Stimulated activated CD4-positive, alpha-beta T cell treated with anti-CD3 and anti-CD28 coated beads, Interleukin-4, amount 100 ng/mL, for 4 hours (primary cell): ENCODE measurements at places on chromosomes 2 and 18.

DNA sequence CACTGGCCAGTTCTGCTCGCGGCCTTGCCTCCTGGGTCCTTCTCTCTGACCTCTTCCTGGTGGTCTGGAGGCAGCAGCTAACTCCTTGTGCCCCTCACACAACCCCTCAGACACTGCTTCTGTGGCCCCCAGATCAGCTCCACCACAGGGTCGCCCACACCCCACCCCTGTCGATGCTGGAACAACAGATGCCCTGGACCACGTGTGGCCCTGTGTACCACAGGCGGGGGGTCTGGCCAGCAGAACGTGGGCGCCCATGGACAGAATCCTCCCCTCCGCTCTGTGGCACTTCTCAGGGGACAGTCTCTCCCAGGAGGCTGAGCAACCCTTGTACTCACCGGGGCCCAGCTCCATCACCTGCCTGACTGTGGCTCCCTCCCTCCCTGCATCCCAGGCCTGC lies 245.6 kb downstream of the NDUFA10 start:
- no peak for DNase-seq

GRCh38 chr2:113276761-113277425 lies 1.8 kb downstream of the PAX8 start:
- no peak for DNase-seq

DNA sequence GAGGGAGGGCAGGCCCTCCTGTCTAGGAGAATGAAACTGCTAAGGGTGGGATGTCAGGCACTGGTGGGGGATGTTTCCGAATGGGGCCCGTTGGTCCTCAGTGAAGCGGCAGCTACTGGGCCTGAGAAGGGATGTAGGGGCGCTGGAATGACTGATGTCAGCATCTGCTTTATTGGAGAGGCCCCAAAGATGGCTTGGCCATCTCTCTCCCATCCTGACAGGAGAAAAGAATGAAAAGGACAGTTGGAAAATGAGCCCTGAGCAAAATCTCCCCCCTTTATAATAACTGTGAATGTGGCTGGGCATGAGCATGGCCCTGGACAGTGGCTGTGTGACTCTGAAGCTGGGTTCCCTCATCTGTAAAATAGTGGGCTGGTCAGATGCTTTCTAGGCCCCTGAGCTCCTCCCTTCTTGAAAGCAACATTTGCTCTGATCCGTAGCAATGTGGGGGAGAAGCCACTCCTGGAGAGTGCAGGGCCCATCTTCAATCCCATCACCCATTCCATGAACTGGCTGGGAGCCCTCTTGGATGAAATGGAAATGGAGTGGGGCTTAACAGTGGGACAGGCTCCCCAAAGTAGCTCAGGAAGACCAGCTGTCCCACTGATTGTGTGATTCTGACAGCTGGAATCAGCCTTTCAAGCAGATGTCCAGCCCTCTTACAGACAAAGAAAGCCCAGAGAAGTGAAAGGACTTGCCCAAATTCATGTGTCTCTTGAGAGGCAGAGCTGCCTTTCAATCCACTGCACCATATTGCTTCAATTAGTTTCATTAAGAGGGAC lies 232.7 kb upstream of the SMAD2 start:
- DNase-seq = no peak

- DNase-seq = no peak
Measured at GRCh38 chr2:109436610-109437225, 177.0 kb downstream of the SEPTIN10 start.

- DNase-seq = no peak
Measured at GRCh38 chr2:218270721-218271486, 585 bp downstream of the PNKD start.

DNA sequence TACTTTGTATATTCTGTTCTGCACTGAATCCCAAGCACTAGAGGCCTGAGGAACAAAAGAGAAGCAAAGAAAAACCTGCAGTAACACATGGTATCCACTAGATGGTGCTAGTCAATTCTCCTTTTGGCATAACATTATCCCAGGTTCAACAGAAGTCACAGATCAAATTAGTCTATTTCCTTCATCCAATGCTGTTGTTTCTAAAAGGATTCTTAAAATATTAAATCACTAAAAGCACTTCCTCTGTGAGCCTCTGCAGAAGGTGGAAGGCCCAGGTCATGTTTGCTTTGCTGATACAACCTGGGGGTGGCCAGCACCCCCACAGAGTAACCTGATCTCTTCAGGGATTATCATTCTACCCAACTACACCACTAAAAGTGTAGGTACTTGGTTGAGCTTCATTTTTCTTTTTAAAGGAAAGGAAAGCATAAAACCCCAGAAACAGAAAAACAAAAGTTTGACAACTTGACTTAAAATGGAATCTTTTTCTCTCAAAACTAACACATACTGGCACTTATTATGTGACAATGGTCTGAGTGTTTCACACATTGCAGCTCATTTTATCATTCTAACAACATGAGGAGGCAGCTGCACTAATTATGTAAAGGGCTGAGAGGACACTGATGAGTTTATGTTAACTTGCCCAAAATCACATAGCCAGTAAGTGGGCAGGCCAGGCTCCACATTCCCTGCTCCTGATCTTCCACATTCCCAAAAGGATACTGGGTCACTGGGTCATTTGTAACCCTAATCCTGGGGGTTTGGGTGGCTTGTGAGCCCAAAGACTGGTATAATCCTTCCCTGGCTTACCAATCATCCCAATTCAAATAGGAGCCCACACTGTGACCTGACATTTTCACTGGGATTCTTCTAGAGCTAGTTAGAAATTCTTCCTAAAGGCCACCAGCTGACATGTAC lies 66.8 kb upstream of the DNER start:
- no peak for DNase-seq

DNA sequence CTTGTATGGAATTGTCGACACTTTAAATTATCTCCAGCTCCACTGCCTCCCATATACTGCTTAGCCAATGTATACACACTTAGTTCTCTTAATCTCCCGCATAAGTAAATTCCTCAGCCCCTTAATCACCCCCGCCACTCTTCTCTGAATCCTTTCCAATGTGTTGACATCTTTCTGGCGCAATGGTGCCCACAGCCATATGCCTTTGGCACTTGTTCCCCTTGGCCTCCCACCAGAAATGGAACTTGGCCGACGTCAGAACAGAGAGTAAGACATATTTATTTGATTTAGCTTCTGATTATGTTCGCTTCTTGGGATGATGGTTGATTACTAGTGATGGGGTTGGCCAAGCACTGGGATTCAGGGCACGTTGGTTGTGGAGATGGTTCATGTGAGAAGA lies 1089.3 kb upstream of the CELF4 start:
- DNase-seq = no peak

- no peak for DNase-seq
Measured at GRCh38 chr18:46013484-46014189, 46.5 kb upstream of the EPG5 start.

DNA sequence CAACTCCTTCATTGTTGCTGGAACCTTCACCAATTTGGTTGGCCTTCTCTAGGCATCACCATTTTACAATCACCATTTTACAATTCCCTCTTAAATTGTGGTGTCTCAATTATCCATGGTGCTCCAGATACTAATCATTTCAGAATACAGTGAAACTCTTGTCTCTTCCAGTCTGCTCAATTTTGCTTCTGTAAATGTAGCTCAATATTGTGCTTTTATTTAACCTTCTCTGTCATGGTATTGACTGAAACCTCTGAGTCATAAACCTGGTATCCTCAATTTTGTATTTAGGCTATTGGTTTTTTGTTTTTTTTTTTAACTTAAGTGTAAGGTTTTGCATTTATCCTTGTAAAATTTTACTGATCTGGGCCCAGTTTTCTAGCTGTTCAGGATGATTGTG lies 16.1 kb downstream of the STRADB start:
- no peak for DNase-seq

DNA sequence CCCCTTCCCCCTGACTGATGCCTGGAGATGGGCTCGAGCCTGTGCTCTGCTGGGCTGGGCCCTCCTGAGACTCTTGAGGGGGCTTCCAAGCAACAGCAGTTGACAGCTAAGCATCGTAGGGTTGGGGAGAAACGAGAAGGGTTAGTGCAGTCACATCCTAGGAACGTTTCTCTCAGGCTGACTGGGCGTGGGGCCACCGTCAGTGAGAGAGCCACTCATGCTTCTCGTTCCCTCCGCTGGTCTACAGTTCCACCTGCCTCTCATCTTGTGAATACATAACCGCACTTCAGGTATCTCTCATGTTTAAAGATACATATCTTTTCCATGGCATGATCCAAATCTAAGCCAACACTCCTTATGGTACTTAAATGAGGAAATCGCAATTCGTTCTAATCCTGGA lies 66.4 kb downstream of the TRAPPC12 start:
- no peak for DNase-seq

GRCh38 chr2:121529439-121530211 lies 1.1 kb upstream of the RNU4ATAC start:
- no peak for DNase-seq

- DNase-seq = no peak
Measured at GRCh38 chr2:232860593-232861241, 9.3 kb upstream of the SNORC start.
